ENCODE measurements at places on chromosomes 6 and 20.

- DNase-seq = no peak
Observed at GRCh38 chr6:20334334-20334733, 67.3 kb upstream of the E2F3 start.

DNA sequence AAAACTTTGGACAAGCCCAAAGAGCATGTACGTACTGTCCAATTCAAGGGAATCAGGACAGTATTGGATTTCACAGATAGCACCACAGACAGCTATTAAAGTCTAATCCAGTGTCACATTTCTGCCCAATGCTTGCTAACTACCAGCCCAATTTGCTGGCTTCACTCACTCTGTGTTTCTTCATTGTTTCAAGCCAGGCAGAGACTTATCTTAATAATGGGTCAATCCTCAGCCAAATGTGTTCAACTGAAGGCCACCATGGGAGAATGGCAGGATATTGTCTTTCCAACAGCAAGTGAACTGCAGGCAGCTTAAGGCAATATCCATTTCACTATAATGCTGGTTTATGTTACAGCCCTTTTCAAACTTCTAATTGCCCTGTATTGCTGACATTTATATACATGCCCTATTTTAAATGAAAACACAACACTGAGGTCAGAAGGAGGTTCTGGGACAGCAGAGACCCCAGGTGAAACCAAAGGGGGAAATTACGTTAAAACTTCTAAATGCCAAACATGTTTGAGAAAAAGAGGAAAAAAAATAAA is 142.1 kb upstream of the RSPO3 start:
- DNase-seq = no peak

DNA sequence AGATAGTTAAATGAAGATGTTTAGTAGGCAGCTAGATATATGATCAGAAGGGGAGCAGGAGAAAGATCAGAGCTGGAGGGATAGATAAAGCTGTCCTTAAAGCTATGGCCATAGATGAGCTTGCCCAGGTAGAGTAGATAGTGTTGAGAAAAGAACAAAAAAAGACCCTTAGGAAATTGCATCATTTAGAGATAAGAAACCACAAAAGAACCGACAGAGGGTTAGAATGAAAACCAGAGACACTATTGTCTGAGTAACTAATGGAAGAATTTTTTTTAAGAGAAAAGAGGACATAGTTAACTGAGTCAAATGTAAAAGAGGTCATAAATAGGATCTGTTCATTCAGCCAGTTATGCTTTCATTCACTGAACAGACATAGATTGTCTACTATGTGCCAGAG is 101.8 kb downstream of the TNFAIP3 start:
- no peak for DNase-seq

DNA sequence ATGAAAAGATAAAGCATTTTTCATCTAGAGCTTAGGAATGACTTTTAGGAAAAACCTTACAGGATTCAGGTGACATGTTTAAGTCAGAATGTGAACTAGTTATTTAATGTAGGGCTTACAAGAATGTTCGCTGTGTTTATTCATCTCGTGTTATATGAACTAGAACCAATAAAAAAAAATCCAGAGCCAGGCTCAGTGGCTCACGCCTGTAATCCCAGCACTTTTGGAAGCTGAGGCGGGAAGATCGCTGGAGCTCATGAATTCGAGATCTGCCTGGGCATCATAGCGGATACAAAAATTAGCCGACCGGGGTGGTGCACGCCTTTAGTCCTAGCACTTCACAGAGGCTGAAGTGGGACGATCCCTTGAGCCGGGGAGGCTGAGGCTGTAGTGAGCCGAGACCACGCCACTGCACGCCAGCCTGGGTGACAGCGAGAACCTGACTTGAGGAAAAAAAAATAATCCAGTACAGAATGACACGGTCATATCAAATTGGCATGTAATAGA is 46.3 kb downstream of the OR2B2 start:
- no peak for DNase-seq

DNA sequence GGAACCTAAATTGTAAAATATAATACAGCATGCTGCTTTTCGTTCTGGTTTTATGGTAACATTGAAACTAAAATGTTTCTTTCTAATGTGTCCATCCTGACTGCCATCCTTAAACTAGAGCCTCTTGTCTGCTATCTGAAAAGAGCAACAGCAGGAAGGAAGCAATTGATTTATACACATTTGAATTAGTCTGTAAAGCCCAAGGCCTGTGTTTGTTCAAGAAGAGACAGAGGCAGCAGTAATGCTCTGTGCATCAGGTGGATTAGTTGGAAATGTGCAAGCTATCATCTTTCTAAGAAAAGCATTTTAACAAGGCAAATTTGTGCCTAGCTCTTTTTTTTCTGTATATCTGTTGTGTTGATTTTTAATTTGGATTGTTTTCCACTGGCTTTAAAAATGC is 128.6 kb downstream of the SCAF8 start:
- no peak for DNase-seq

GRCh38 chr6:52511572-52512151 is 65.2 kb downstream of the TRAM2 start:
- DNase-seq = no peak

GRCh38 chr6:157535340-157536222 is 154.6 kb downstream of the ZDHHC14 start:
- DNase-seq = peak; percentile 92

- DNase-seq = no peak
Observed at GRCh38 chr20:47870475-47870874, 85.2 kb upstream of the SULF2 start.
